Activated T-cell treated with anti-CD3 and anti-CD28 coated beads, Interleukin-2, amount 50 U/mL, for 48 hours (primary cell): ENCODE measurements at places on chromosomes 2 and 18.

DNA sequence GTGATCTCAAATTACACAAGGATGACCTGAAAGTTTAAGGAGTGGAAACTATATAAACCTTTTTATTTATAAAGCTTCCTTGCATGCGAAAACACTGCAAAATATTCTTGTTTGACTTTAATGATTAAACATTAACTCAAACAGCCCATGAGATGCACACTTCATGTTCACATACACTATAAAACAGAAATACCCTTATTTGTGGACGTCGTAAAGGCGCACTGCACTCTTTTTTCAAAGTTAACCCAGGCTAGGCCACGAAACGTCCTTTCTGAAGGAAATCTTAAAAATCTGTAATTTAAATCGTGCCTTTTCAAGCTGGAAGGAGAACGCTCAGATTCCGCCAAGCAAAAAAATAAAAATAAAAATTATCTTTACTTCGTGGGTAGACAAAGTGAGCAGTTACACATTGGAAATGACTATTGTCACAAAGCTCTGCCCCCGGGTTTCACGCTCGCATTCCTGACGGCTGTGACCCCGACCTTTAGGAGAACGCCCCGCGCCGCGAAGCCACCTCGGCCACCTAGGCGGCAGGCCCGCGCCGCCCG lies 728 bp downstream of the FAM168B start:
- DNase-seq: no peak

GRCh38 chr2:172438741-172439508 lies 11.5 kb downstream of the ITGA6 start:
- no peak for DNase-seq

DNA sequence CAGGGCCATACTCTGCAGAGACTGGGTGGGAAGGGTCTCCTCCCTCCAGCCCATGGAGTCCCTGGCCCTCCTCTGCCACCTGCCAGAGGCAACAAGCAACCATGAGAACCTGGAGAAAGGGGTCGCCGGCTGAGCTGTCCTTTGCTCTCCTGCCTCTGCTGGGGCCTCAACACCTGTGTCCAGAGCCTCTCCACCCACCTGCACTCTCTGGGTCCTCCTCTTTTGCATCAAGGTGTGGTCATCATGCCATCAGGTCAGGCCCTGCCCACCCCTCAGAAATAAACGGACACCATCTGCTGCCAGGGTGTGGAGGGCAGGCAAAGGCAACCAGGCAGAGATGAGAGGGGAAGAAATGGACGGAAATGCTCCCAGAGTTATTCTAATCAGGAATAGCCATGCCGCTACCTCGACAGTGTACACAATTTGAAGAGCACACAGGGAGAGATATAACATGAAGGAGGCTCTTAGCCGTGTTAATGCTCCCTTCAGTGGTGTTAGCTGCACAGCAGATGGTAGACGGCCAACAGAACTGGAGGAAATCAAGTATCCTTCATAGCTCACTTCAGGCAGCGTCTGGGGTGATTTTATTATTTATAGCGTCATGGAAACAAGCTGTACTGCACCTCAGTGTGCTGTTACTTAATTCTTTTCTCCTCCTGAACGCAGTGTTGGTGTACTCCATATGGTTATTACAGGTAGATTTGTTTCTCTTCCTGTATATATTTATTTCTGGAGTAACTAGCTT lies 247.9 kb downstream of the TSN start:
- DNase-seq: no peak

DNA sequence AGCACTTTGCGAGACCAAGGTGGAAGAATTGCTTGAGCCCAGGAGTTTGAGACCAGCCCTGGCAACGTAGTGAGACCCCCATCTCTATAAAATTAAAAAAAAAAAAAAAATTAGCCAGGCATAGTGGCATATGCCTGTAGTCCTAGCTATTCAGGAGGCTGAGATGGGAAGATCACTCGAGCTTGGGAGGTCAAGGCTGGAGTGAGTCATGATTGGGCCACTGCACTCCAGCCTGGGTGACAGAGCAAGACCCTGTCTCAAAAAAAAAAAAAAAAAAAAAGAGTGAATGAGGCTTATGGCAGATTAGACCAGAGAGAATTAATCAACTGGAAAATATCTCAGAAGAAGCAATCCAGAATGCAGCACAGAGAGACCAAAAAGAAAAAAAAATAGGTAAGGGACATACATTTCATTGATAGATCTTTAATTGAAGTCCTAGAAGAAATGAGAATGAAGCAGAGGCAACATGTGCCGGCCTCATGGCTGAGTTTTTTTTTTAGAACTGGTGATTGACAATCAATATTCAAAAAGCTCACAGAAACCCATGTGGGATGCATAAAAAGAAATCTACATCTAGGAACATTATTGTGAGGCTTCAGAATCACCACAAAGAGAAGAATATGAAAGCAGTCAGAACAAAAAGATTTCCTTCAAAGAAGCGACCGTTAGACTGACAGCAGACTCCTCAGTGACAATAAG lies 32.2 kb upstream of the ELAC1 start:
- DNase-seq: no peak

- no peak for DNase-seq
Measured at GRCh38 chr2:204005940-204006721, 69.6 kb downstream of the ICOS start.

GRCh38 chr18:24181806-24182205 lies 42.9 kb downstream of the CABYR start:
- DNase-seq: no peak

- no peak for DNase-seq
Measured at GRCh38 chr2:241125626-241126025, 23.5 kb upstream of the MTERF4 start.

DNA sequence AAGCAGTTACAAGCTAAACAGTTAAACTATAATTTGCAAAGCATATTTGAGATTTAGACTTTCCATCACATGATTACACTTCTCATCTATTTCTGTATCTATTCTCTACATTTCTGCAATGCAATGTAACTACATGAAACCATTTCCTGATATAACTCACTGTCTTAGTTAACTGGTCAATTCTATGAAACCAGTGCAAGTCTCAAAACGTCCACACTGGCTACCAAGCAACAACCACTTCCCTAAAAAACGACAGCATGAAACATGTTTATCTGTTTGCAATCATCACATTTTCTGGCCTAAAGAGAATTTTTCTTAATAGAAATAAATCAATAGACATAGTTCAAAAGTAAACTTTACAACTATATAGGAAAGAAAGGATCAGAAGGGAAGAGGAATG lies 17.4 kb downstream of the FECH start:
- DNase-seq: no peak

GRCh38 chr2:47558116-47558767 lies 155.3 kb downstream of the MSH2 start:
- DNase-seq: no peak

- DNase-seq: peak; percentile 13
Measured at GRCh38 chr2:8421658-8422449, 260.0 kb upstream of the ID2 start.

DNA sequence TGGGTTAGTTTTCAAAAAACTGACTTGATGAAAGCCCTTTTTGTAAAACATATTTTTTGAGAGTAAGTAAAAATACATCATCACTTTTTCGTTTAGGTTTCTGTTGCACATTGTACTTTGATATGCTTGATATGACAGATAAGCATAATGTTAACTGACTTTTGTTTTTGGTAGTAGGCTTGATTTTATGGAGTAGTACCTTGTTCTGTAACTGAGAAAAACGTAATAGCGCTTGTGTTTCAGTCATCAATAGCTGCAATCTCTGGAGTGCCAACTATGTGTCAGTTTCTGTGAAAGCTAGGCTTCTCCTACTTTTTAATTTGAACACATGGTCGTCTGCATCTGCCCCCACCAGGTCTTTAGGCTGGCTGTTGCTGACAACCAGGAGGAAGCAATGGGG lies 1.3 kb downstream of the LCLAT1 start:
- no peak for DNase-seq

- no peak for DNase-seq
Measured at GRCh38 chr2:184780384-184780783, 182.1 kb downstream of the ZNF804A start.
